GM23248 (cell line): ENCODE measurements at places on chromosomes 16 and 17.

- no peak for DNase-seq
Observed at GRCh38 chr16:51154271-51155171, 3.5 kb upstream of the SALL1 start.

- no peak for DNase-seq
Observed at GRCh38 chr17:70499067-70499786, 329.9 kb downstream of the KCNJ2 start.

GRCh38 chr17:50484386-50485155 lies 5.9 kb downstream of the RSAD1 start:
- no peak for DNase-seq

GRCh38 chr17:42950044-42950783 lies 14.0 kb downstream of the AARSD1 start:
- no peak for DNase-seq

DNA sequence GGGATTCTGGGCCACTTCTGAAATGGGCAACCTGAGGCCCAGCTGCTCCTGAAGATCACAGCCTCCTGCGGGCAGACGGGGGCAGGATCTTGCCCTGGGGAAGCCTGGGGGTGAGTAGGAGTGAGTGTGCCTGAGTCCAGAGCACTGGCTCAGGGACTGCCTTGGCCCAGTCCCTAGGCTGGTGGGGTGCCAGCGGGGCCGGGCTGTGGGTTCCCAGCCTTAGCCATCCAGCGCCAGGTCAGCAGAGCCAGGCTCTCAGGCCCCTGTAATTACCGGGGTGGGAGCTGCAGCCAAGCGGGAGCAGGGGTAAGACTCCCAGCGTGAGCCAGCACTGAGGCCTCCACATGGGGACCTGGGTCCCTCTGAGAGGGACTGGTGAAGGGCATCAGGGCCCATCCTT lies 8.2 kb downstream of the SPNS2 start:
- no peak for DNase-seq

- DNase-seq: no peak
Observed at GRCh38 chr16:25606069-25606468, 85.7 kb upstream of the HS3ST4 start.

DNA sequence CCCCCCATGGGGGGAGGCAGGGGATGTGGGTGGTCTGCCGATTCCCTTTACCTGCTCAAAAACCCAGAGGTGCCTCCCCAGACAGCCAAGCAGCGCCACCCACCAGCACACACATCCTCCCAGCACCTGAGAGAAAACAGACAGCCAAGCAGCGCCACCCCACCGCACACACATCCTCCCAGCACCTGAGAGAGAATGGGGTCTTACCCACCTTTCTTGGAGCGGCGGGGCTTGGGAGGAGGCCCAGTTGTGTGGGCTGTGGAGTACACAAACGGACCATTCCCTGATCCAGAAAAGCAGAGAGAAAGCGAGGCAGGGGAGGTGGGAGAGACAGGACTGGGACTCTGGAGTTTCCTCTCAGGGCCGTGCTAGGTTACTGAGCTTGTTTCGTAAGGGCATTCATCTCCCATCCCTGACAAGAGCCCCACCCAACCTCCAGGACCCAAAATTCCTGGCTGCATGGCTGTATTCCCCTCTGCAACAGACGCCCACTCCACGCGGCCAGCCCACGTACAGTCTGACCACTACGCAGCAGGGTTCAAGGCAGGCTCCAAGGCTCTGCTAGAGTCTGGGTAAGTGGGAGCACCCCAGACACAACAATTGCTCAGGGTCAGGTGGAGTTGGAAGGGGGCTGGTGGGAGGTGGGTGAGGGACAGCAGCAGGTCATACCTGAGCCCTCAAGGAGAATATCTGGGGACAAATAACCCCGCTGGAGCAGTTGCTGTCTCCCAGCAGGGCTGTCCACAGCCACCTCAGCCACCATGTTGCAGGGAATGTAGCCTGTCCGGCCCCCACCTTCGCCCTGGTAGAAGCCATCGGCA lies 22.3 kb downstream of the TSPOAP1 start:
- no peak for DNase-seq

- no peak for DNase-seq
Observed at GRCh38 chr17:46785696-46786095, 32.8 kb downstream of the WNT3 start.

GRCh38 chr16:68892214-68892613 lies 48.9 kb downstream of the TANGO6 start:
- DNase-seq: no peak

- DNase-seq: peak; percentile 73
Observed at GRCh38 chr16:1706386-1707192, 594 bp downstream of the MAPK8IP3 start.
